Endodermal cell (in vitro differentiated cells): ENCODE measurements at places on chromosomes 11 and 22.

DNA sequence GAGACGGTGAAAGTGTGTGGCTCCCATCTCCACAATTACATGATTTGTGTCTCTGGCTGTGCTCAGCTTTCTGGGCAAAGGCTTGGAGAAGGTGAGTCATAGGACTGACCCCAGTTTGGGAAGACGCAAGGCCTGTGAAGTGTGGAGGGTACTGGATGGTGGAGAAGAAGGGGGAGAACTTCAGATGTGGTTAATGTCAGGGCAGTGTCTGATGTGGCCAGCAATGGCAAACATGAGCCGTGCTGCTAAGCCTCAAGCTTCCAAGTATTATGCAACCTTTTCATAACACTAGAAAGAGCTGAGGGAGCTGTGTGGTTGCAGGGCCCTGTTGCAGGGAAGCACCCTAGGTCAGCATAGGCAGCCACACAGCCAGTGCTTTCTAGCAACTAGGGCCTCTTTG is 110.9 kb downstream of the NTM start:
- H3K27me3 ChIP-seq = peaks cover 4% of the 10 kb centered on the region
- peaks cover 6% of the 10 kb centered on the region for H3K4me1 ChIP-seq
- no peak overlapping the region for H3K4me3 ChIP-seq
- no peak for DNase-seq

DNA sequence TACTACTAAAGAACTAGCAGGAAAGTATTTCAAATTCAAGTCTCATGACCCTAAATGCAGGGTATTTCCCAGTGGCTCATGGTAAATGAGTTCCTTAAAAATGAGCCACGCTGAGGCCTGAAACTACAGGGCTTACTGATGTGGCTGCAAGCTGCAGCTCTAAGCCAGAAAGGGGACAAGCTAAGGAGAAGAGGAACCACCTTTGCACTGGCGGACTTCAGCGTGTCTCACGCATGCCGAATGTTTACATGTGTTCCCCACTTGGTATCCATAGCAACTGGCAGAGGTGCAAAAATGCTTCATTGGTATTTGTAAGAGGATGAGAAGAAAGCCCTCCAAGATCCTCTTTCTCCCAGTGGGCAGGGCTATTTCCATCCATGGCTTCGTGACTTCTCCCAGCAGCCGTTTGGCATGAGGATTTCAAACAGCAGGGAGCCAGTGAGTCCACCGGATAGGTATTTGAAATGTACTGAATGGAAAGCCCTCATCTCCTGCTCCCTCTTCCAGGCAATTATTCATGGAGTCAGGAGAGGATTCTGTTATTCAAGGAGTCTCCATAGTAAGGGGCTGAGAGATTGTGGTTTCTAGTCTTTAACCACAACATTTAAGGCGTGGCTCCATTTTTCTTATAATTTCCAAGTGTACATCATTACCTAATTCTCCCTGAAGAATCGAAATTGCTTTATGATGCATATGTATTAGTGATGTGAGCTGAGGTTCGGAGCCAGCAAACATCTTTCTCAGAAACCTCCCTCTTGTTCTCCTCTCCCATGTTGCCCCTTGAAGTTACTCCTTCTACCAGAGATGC is 55.3 kb upstream of the CD44 start:
- H3K36me3 ChIP-seq = no peaks in the 10 kb centered on the region
- H3K27ac ChIP-seq = no peak overlapping the region
- DNase-seq = peak; percentile 86
- H3K4me3 ChIP-seq = no peak overlapping the region
- H3K27me3 ChIP-seq = no peaks in the 10 kb centered on the region

- DNase-seq = no peak
- H3K36me3 ChIP-seq = peaks cover 57% of the 10 kb centered on the region
- peaks cover 4% of the 10 kb centered on the region for H3K4me1 ChIP-seq
- no peaks in the 10 kb centered on the region for H3K27me3 ChIP-seq
- no peak overlapping the region for H3K4me3 ChIP-seq
- no peak overlapping the region for H3K27ac ChIP-seq
Observed at GRCh38 chr11:100769617-100770016, 82.5 kb downstream of the ARHGAP42 start.

GRCh38 chr11:39144351-39145130 is 2314.9 kb downstream of the LRRC4C start:
- no peaks in the 10 kb centered on the region for H3K4me1 ChIP-seq
- no peak overlapping the region for H3K27ac ChIP-seq
- no peak for DNase-seq
- no peak overlapping the region for H3K4me3 ChIP-seq
- no peaks in the 10 kb centered on the region for H3K27me3 ChIP-seq

- DNase-seq = no peak
- no peaks in the 10 kb centered on the region for H3K36me3 ChIP-seq
- no peaks in the 10 kb centered on the region for H3K27me3 ChIP-seq
- no peak overlapping the region for H3K27ac ChIP-seq
- H3K4me3 ChIP-seq = no peak overlapping the region
- H3K4me1 ChIP-seq = no peaks in the 10 kb centered on the region
Observed at GRCh38 chr11:107043242-107044006, 25.1 kb upstream of the GUCY1A2 start.

DNA sequence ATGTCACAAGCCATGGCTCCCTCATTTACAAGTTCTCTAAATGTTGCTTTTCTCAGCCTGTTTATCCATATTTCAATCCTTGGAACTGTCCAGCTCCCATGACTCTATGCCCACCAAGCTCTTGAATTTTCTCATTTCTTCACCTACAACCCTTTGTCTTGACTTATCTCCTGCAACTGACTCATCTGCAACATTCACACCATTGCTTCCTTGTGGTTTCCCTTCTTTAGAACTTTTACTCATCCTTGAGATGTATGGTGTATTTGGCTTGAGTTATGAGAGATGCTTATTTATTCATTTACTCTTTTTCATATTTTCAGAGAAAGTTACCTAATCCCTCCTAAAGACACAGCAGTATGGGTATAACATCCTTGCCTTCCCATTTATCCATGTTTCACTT is 18.8 kb downstream of the TRIM34 start:
- no peak for DNase-seq
- no peaks in the 10 kb centered on the region for H3K36me3 ChIP-seq
- H3K4me1 ChIP-seq = no peaks in the 10 kb centered on the region
- no peak overlapping the region for H3K4me3 ChIP-seq

GRCh38 chr11:76810151-76810853 is 27.1 kb downstream of the TSKU start:
- H3K36me3 ChIP-seq = no peaks in the 10 kb centered on the region
- H3K27me3 ChIP-seq = no peaks in the 10 kb centered on the region
- H3K4me1 ChIP-seq = no peaks in the 10 kb centered on the region
- H3K4me3 ChIP-seq = no peak overlapping the region
- no peak overlapping the region for H3K27ac ChIP-seq

- no peaks in the 10 kb centered on the region for H3K36me3 ChIP-seq
- no peaks in the 10 kb centered on the region for H3K27me3 ChIP-seq
- H3K27ac ChIP-seq = no peak overlapping the region
Observed at GRCh38 chr11:129611661-129612446, 203.8 kb upstream of the TMEM45B start.

DNA sequence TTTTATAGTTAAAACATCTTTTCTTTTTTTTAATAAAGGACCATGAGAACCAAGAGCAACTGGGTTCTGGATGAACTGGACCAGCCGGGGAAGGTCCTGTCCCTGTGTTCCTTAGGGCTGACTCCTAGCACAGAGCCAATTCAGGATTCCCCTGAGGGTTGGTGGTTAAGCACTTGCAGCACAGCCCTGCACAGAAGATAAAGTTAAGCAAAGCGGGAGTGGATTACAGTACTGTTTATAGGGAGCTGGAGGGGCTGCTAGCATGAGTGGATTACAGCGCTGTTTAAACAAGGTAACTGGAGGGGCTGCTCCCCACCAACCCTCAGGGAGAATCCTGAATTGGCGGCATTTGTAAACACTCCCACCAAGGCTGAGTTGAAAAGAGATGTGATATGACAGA is 90.6 kb downstream of the CELSR1 start:
- H3K27ac ChIP-seq = no peak overlapping the region
- H3K4me1 ChIP-seq = no peaks in the 10 kb centered on the region
- no peak for DNase-seq
- H3K4me3 ChIP-seq = no peak overlapping the region

DNA sequence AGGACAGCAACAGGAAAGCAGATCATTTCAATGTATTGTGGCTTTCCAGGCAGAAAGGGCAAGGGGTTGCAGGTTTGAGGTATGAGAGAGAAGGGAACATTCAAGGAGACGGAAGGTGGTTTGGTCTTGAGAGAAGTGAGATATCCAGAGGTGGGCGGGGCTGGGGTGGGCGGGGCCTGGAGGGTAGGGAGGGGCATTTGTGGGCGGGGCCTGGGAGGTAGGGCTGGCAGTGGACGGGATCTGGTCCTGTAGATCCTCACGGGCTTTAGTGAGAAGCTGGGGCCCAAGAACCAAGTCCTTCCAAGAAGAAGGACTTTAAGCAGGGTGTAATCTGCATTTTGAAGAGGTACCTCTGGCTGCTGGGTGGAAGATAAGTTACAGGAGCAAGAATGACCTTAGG is 199.2 kb downstream of the MN1 start:
- H3K4me1 ChIP-seq = no peaks in the 10 kb centered on the region
- DNase-seq = peak; percentile 82
- no peak overlapping the region for H3K4me3 ChIP-seq
- H3K27me3 ChIP-seq = peaks cover 40% of the 10 kb centered on the region
- no peak overlapping the region for H3K27ac ChIP-seq

DNA sequence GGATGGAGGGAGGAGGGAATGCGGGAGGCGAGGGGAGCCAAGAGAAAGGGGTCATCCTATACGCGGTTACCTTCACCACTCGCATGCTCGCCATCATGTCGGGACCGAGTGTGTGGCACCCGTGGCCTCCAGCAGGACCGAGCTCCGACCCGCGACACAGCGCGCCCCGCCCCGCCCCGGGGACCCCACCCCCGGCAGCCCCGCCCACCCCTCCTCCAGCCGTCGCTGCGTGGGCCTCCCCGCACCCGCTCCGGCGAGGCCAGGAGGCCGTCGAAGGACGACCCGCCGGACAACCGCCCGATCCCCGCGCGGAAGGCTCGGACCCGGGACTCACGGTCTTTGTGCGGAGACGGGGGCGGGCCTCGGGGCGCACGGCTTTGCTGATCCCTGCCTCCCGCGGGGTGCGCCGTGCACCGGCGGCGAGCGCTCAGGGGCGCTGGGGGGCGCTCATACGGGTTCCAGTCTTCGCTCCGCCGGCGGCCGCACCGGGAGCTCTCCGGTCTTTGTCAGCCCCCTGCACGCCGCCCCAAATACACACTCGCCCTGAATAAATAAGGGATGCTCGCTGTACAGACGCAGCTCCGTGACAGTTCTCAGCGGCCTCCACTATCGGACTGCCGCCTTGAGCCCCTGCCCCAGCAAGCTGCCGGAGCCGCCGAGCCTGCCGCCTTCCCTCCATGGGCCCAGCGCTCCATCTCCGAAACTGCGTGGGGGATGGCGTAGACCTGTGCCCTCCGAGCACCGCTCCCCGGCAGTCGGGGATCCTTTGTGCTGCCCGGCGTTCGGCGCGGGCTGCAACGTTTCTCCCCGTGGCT is at the start of gene UBE2L6:
Gene UBE2L6, minus strand, starts transcription at position 158 of the 815 bp plus-strand sequence. Its CDS starts 61 bp downstream, at position 97.
- peaks cover 6% of the 10 kb centered on the region for H3K27me3 ChIP-seq
- peak within 1 kb of the TSS; percentile 84 for H3K4me3 ChIP-seq
- peak within 1 kb of the TSS; percentile 95 for H3K27ac ChIP-seq
- no peaks in the 10 kb centered on the region for H3K4me1 ChIP-seq

DNA sequence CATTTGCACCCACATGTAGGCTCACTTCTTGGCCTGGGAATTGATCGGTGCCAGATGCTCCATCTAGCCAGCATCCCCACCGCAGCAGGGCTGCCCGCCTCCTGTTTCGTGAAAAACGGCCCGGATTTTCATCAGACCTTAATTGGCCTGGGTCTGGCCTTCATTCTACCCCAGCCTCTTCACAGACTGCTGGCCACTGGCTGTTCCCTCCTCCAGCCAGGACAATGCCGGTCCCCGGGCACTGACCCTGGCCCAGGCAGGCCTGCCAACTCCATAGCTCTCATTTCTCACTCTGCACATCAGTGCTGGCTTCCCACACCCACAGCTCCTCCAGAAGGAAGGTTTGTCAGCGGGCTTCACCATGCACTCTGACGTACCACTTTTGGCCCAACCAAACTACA is 27.9 kb downstream of the TIMP3 start:
- peaks cover 8% of the 10 kb centered on the region for H3K4me1 ChIP-seq
- DNase-seq = no peak
- peaks cover 6% of the 10 kb centered on the region for H3K36me3 ChIP-seq
- H3K27ac ChIP-seq = no peak overlapping the region

DNA sequence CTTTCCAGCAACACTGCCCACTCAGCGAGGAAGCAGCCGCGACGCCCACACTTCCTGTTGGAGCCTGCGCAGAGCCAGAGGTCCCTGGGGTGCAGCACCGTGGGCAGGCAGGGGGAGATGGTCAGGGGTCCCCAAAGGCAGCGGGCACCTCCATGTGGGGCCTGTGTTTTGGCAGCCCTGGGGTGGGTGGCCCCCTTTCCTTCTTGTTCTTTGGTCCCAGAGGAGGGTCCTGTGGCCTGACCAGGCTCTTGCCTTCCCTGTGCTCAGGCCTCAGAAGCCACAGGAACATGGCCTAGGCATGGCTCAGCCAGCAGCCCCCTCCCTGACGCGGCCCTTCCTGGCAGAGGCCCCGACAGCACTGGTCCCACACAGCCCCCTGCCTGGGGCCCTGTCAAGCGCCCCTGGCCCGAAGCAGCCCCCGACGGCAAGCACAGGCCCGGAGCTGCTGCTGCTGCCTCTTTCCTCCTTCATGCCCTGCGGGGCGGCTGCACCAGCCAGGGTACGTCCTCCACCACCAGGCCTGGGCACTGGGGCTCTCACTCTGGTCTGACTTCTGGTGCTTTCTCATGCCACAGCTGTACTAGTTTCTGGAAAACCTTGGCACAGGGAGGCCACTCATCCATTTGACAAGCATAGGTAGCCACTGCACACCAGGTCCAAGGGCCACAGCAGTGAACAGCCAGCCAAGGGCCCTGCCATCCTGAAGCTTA is 47.1 kb downstream of the PISD start:
- no peaks in the 10 kb centered on the region for H3K4me1 ChIP-seq
- peaks cover 20% of the 10 kb centered on the region for H3K36me3 ChIP-seq
- H3K27ac ChIP-seq = no peak overlapping the region
- H3K27me3 ChIP-seq = no peaks in the 10 kb centered on the region

- no peak for DNase-seq
- H3K4me3 ChIP-seq = no peak overlapping the region
- H3K36me3 ChIP-seq = peaks cover 15% of the 10 kb centered on the region
- H3K4me1 ChIP-seq = peaks cover 26% of the 10 kb centered on the region
- H3K27me3 ChIP-seq = no peaks in the 10 kb centered on the region
Observed at GRCh38 chr11:27455667-27456066, 16.9 kb downstream of the LGR4 start.

- no peaks in the 10 kb centered on the region for H3K27me3 ChIP-seq
- H3K4me1 ChIP-seq = no peaks in the 10 kb centered on the region
- H3K4me3 ChIP-seq = no peak overlapping the region
Observed at GRCh38 chr11:31757260-31757835, 53.8 kb downstream of the PAX6 start.

DNA sequence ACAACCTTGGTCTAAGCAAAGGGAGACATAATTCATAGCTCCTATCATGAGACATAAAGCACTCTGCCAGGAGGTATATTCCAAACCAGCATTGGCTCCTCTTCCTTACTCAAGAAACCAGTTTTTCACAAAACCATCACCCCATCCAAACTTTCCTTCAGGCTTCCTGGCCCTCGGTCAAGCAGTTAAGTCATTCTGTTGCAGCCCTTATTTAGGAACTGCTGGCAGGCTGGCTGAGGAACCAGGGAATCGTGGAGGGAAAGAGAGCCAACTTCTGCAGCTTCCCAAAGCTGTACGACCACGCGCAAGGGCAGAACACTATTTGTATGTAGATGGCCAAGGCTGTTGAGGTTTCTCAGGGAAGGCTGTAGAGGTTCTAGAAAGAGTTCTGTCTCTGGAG is 680 bp downstream of the IFT46 start:
- H3K4me3 ChIP-seq = no peak overlapping the region
- no peaks in the 10 kb centered on the region for H3K27me3 ChIP-seq
- H3K27ac ChIP-seq = no peak overlapping the region
- no peak for DNase-seq
- H3K36me3 ChIP-seq = no peaks in the 10 kb centered on the region
